Bronchial epithelial cell (primary cell): ENCODE measurements at places on chromosomes 3 and 15.

- no peak for DNase-seq
Measured at GRCh38 chr15:69999392-70000085, 98.2 kb downstream of the TLE3 start.

GRCh38 chr3:29642393-29643033 lies 361.6 kb downstream of the RBMS3 start:
- peak; percentile 58 for DNase-seq

DNA sequence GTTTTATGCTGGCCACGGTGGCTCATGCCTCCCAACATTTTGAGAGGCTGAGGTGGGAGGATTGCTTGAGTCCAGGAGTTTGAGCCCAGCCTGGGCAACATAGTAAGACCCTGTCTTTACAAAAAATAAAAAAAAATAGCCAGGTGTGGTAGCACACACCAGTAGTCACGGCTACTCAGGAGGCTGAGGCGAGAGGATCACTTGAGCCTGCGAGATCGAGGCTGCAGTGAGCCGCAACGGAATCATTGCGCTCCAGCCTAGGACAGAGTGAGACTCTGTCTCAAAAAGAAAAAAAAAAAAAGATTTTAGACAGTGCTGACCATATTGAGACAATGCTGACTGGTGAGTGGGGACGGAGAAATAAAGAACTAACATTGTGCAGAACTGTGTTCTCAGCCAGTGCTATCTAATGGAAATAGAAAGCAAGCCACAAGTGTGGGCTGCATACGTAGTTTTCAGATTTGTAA lies 67.2 kb downstream of the ST6GAL1 start:
- DNase-seq, result no peak

DNA sequence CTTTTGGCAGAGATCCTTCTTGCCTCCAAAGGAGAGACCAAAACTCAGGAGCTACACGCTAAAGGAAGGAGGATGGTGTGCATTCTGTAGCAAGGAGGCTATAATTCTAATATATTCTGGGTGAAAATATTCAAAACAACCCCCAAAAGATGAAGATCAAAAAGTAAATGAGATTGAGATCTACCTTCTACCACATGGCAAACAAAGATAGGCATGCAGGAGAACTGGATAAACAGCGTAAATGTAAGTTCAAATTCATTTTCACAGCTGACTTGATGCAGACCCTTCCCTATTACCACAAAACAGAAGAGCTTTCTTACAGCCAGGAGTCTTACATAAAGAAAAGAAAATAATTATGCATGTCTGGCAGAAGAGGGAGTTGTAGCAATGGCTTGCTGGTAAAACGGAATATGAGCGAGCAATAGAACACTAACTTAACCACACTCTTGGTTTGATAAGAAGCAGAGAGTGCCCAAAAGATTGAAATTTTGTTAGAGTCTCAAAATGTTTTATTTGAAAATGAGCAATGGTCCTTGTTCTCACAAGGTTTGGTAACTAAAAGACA lies 272.7 kb downstream of the MECOM start:
- peak; percentile 40 for DNase-seq

- no peak for DNase-seq
Measured at GRCh38 chr3:32431481-32431880, 39.8 kb downstream of the CMTM7 start.

DNA sequence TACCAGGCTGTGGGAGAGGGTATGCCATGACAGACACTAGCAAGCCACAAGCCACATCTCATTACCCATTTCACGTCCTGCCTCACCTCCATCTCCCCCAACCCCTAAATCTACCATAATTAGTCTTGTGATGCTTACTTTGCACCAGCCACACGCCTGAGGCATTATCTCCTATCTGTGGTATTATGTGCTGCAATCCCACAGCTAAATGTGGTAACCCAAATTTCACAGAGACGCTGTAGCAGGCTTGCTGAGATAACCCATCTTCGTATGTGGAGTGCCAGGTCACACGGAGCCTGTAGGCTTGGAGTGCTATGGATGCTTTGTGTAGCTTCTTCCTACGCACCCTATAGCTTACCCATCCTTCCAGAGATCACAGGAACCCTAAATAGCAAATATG lies 256.7 kb upstream of the KCNH8 start:
- DNase-seq, result no peak

GRCh38 chr3:62718011-62718410 lies 157.2 kb downstream of the CADPS start:
- peak; percentile 91 for DNase-seq

- DNase-seq, result no peak
Measured at GRCh38 chr3:145812391-145812790, 348.6 kb downstream of the PLOD2 start.

DNA sequence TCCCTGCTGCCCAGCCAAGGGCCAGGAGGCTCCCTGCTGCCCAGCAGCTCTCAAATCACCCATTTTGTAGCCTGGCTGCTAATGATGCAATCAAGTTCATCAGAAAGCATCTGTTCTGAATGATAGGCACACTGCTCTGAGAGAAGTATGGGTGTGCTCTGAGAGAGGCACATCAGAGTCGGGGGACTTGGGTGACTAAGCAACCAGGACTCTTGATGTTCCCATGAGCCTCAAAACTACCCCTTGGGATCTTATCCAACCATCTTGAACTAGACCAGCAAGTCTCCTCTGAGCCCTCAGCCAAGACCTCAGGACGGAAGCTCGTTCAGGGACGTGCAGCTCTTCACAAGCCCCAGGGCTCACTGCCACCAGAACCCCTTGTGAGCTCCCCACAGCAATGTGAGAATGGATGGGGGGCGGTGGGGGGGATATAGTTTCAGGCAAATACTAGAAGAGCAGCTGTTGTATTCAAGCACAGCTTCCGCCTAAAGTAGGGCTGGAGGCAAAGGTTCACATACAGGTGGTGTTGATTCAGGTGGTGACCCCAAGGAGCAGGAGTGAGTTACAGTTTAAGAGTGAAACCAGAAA lies 52.2 kb upstream of the HES1 start:
- no peak for DNase-seq

DNA sequence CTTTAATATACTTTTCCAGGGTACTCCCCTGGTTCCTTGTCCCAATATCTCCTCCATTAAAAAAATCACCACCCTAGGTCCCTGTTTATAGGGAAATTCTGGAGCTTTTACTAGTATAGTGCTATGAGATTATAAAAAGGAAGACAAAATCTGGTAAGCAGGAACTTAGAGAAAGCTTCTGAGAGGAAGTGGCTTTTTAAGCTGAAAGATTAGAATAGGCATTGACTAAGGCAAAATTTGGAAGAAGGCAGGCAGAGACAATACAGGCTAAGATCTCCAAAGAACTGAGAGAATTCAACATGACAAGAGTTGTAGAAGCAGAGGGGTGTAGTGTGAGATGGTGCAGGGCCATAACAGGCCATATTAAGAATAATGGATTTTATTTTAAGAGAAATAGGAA lies 25.8 kb downstream of the SGO1 start:
- DNase-seq, result no peak

DNA sequence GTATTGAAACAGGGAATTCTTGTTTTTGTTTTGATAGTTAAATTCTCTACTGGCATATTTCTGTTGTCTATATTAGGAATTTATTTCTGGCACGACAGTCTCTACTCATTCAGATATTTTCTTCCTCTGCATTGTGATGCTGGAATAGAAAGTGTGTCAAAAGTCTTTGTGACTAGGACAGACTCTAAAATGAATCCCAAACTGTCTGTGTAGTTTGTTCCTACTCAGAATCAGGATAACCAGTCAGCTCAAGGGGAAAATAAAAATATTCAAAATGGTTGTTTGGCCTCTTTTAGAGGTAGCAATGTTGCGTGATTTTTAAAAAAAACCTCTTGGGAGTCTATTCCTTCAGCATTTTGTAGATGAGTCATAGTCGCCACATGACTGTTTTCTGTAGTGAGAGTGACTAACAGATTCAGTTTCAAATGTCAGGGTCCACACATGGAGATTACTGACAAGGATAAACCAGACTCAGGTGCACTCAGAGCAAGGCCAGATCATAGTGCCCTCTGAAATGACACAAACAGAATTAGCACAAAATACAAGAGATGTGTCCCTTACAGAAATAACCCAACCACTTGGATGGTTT lies 13.1 kb downstream of the SLC7A14 start:
- peak; percentile 84 for DNase-seq

GRCh38 chr15:60390871-60391501 lies 6.8 kb downstream of the ANXA2 start:
- DNase-seq, result peak; percentile 88

DNA sequence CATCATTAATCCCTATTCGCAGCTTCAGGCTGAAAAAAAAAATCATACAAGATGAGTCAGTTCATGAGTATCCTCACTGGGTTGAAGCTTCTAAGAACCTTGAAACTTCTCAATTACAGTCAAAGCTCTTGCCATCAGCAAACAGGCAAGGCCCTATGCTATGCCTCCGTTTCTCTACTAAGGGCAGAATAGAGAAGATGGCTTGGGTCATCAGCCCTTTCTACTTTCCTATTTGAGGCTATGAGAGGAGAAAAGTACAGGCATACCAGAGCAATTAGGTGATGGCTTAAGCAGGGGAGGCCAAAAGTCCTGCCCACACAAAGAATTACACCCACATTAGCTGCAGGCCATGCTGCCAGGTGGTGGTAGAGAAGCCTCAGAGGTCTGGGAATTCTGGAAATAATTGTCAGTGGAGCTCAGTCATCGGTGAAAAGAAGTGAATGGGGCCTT lies 89.0 kb downstream of the MRPL46 start:
- no peak for DNase-seq

- no peak for DNase-seq
Measured at GRCh38 chr15:76983590-76984375, 11.1 kb upstream of the PSTPIP1 start.

DNA sequence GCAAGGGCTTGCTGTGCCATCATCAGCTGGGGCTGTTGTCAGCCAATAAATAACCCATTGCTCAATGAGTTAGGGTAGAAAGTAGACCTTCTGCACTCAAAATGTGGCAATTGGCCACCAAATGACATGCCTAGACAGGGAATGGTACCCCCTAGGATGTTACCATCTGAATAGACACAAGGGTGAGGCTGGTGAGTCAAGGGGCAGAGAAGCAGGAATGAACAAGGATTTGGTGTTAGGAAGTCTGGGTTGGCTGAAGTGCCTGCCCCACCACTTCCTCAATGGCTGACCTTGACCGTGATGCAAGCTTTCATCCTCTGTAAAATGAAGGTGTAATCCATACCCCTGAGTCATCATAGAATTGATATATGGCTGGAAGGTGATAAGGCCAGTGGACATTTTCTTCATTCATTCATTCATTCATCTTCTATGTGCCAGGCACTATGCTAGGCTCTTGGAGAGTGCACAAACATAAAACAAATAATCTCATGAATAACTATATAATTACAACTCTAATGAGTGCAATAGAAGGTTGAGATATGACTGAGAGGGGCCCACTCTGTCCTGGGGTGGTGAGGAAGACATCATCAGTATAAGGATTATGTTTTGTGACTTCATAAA lies 4.4 kb upstream of the CA12 start:
- peak; percentile 100 for DNase-seq

GRCh38 chr15:36594556-36595090 lies 15.2 kb downstream of the CDIN1 start:
- DNase-seq, result no peak

- no peak for DNase-seq
Measured at GRCh38 chr3:125165189-125165947, 47.2 kb downstream of the SLC12A8 start.

DNA sequence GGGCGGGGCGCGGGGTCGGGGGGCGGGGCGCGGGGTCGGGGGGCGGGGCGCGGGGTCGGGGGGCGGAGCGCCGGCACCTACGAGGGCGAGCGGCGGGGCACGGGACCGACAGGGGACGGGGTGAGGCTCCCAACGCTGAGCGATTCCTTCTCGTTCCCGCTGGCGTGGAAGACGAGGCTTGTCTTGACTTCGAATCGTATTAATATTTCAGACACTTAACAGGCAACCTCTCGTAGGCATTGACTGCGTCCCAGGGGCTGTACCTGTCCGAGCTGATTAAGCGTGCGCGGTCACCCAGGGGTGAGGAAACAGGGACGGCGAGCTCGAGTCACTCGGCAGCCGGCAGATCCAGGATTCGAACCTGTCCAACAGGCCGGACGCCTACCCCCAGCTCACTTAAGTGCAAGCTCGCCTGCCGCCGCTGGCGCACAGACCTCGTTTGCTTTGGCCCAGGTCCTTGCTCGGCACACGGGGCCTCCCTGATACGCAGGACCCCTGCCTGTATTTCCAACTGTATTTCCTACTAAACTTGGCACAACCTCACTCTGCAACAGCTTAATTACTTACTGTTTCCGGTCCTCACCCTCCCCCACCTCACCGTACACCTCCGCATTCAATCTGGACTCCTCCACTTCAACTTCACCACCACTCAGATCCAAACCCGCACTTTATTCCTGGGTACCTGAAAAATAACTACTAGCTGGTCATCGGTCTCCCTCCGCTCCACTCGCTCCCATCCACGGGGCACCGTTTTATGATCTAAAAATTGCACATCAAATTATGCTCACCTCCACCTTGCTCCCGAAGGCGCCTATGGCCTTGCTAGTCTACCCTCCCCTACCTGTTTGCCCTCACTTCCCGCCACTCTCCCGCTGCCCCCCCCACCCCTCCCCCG lies 722 bp upstream of the ZXDC start:
- peak; percentile 61 for DNase-seq

DNA sequence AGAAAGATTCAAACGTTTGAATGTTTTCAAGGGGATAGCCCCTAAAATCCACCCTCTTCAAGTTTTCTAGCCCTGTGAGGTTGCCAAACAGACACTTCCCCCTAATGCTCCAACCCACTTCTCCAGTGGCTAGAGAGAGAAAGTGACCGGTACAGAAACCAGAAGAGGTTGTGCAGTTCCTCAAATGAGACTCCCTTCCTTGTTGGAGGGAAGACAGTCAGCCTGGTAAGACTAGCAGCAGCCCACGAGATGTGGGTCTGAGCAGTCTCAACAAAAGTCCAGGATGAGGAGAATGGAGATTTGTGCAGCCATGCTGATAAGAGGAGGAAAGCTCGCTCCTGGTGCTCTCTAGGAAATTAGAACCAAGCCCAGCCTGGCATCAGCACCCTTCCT lies 222.8 kb upstream of the TPRG1 start:
- DNase-seq, result no peak

GRCh38 chr3:44890258-44890657 lies 15.8 kb downstream of the TGM4 start:
- DNase-seq, result no peak

DNA sequence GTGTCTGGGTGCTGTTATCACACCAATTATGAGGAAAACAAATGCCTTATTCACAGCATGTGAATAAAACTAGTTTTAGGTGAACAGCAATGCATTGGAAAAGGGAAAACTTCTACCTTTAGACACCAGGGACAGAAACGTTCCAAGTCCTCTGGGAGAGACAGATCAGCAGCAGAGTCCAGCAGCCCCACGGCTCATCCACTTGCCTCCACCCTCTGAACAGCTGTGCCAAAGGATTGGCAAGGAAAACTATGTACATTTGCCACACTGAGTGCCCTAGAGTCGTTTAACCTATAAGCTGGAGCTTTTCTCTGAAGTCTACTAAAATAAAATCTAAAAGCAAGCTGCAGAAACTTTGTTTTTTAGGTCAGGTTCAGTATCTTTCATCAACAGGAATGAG lies 107.7 kb upstream of the EIF1B start:
- no peak for DNase-seq

GRCh38 chr3:3771567-3771966 lies 27.7 kb upstream of the LRRN1 start:
- DNase-seq, result no peak
